Right lung (tissue), 10 donors: ENCODE measurements at places on chromosomes 3 and 15.

DNA sequence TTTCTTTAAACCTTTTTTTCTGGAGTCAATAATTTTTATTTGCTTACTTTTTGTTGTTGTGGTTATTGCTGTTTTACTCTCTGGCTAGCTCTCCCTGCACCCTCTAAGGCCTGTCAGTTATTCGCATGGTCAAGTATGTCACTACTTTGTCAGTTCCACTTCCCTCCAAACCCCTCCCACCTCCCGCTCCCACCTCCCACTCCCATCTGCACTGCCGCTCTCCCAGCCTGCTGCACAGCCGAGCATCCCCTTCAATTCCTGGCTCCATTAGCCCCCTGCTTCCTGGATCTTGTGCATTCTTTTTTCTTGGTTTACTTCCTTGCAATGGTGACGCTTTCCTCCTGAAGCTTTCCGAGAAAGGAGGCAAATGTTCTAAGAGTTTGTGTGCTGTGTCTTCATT lies 218.0 kb downstream of the XXYLT1 start:
- no peak for DNase-seq

GRCh38 chr3:112654492-112654891 lies 13.5 kb upstream of the CCDC80 start:
- no peak for DNase-seq

DNA sequence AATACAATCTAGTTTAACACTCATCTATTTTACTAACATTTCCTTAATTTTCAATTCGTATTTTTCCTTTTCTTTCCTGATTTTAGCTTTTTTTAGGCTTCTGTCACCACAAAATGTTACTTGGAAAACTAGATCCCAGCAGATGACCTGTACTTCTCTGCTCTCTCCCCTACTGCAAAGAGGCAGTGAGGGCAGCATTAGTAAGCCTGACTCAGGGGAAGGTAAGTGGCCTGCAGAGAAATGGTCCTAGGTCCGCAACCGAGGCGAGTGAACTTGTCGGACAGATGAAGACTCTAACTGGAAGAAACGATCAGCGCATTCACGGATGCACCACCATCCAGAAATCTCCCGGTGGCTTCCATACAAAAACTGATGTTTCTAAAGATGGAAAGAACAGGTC lies 20.4 kb downstream of the TMEM43 start:
- DNase-seq: no peak

DNA sequence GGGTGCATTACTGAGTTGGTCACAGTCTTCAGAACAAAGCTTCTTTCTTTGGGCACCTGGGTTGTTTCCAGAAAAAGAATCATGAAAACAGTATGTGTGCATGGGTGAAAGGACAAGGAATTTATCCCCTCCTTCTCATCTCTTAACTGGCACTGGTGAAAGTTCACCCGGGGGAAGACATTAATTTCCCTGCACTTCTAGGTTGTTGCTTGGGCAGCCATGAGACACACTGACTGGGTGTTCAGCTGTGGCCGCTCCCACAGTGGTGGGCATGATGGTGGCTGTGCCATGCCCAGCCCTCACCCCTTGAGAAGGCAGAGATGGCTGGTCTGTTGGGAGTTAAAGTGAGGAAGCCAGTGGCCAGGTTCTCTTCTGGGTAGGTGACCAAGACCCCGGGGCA lies 16.6 kb upstream of the KY start:
- no peak for DNase-seq

DNA sequence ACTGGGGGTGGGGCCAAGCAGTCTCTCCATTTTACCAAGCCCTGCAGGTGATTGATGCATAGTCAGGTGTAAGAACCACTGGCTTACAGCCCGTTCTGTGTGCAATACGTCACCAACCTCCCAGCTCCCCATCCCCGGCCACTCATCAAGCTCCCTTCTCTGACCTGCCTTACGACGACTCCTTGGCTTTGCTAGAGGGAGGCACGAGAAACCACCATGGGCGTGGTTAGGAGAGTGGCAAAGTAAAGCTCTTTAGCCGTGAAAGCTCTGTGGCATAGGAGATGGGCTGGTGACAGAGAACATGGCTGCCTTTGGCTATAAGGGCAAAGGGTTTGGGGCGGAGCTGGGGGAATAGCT lies 109.1 kb downstream of the BDH1 start:
- no peak for DNase-seq

DNA sequence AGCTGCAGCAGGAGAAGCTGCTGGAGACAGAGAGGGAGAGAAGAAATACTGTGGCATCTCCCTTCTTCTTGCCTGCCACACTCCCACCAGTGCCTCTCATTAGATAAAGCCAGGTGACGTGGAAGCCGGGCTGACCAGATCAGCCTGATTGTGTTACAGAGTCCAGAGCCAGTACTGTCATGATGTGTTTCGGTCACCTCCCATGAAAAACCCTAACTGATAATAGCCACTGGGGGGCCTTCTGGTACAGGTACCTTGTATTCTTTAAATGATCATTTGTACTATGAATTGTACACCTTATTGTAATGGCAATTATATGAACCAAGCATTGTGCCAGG lies 125.8 kb upstream of the TMEM108 start:
- DNase-seq: no peak

- peak; percentile 47 for DNase-seq
Measured at GRCh38 chr3:124800511-124801258, 70.4 kb downstream of the UMPS start.

DNA sequence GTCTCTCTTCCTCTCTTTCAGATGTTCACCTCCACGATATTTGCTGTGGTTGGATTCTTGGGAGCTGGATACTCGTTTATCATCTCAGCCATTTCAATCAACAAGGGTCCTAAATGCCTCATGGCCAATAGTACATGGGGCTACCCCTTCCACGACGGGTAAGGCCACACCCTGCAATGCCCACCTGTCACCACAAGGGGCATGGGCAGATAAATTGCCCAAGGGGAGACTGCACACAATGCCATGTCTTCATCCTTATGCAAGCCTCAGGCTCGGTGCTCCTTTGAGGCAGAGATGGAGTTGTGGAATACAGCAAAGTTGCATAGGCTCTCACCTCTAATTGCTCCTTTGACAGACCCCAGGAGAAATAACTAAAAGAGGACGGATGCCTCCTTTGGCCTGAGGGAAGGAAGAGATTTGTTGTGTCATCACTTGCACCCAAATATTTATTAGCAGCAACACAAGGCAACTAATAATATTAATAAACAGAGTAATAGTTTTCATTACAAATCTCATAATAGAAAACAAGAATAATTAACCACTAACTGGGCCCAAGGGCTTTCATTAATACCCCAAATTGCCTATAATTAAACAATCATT lies 13.2 kb downstream of the TM4SF4 start:
- DNase-seq: no peak

- DNase-seq: no peak
Measured at GRCh38 chr15:52523192-52523591, 5.5 kb downstream of the MYO5A start.

GRCh38 chr15:63048776-63049665 lies 6.5 kb downstream of the TPM1 start:
- no peak for DNase-seq

GRCh38 chr15:101482526-101483371 lies 6.8 kb downstream of the PCSK6 start:
- DNase-seq: no peak

DNA sequence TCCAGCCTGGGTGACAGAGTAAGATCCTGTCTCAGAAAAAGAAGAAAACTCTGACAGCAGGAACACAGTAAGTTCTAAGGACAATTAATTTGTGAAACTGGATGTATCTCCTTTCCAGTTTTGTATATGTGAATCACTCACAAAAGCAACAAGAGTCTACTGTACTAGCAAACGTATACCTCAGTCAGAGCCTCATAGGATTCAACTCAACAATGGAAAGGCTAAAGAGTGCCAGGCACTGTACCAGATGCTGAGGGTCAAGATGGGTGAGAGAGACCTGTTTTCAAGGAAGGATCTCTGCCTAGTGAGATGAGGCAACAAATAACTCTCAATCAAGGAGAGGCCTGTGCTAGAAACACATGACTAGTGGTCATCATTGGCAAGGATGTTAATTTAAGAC lies 14.9 kb downstream of the TBL1XR1 start:
- no peak for DNase-seq

DNA sequence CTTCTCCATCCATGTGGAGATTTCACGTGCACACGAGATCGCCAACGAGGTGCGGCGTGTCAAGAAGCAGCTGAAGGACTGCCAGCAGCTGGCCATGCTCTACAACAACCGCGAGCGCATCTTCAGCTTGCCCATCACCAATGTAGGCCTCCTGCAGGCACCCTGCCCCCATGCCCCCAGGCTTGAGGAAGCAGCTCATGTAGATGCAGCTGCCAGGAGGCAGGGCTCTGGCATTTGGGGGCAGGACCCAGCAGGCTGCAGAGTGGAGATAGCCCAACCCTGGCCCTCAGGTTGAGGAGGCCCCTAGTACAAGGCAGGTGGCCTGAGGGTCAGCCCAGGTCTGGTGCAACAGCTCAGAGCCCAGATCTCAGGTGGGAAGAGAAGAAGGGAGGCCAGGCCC lies 36.4 kb downstream of the DNAH1 start:
- no peak for DNase-seq

DNA sequence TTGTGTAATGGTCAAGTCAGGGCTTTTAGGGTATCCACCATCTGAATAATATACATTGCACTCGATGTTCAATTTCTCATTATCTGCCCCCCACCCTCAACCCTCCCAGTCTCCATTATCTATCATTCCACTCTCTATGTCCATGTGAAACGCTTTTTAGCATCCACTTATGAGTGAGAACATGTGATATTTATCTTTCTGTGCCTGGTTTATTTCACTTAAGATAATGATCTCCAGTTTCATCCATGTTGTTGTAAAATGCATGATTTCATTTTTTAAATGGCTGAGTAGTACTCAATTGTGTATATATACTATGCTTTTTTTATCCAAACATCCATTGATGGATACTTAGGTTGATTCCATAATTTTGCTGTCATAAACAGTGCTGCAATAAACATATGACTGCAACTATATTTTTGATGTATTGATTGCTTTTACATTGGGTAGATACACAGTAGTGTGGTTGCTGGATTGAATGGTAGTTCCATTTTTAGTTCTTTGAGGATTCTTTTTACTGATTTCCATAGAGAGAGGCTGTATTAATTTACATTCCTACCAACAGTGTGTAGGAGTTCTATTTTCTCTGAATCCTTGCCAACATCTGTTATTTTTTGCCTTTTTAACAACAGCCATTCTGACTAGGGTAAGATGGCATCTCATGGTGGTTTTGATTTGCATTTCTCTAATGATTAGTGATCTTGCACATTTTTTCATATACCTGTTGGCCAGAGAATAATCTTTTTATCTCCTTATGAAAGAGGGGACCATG lies 332.9 kb upstream of the TGFBR2 start:
- no peak for DNase-seq

DNA sequence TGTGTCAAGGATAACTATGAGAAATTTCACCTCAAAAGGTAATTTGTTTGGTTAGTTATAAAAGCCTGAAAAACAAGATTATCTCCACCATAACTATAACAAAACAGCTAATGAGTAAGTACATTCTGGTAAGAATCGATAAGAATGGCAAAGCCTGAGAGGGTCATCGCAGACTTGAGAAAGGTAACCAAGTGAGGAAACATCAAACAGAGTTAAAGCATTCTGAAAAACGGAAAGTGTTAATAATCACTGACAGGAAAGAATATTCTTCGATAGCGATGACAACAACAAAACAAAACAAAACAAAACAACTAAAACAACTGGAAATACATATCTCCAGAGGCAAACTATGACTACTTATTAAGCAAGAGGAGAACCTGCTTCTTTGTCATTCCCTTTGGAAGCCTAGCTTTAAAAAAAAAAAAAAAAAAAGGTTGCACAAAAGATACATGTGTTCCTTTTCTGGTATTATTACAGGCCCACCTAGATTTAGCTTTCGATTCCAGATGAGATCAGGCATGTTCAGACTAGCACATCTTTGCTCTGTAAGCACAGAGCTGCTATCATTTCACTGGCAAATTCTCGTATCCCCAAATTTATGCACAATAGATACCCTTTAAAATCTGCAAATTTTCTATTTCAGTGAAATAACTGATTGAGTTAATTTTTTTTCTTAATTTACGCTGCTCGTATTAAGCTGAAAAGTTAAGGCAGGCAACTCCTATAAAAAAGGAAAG lies 155.6 kb downstream of the TIGIT start:
- no peak for DNase-seq

DNA sequence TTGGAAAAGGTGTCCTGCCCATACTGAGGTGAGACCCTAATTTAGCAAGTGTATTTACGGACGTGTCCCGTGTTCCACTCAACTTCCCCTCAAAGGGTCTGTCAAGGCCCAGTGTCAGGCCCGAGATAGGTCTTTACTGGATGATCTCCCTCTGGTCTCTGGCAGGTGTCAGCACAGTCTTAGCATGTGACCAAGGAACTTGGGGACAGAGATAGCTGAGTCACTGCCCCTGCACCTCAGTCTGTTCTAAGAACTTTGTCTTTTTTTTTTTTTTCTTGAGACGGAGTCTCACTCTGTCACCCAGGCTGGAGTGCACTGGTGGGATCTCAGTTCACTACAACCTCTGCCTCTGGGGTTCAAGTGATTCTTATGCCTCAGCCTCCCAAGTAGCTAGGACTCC lies 32.1 kb upstream of the ALPK3 start:
- no peak for DNase-seq

GRCh38 chr3:169054471-169054870 lies 609.0 kb downstream of the MECOM start:
- DNase-seq: no peak

- DNase-seq: no peak
Measured at GRCh38 chr15:77550301-77551251, 82.1 kb downstream of the LINGO1 start.

DNA sequence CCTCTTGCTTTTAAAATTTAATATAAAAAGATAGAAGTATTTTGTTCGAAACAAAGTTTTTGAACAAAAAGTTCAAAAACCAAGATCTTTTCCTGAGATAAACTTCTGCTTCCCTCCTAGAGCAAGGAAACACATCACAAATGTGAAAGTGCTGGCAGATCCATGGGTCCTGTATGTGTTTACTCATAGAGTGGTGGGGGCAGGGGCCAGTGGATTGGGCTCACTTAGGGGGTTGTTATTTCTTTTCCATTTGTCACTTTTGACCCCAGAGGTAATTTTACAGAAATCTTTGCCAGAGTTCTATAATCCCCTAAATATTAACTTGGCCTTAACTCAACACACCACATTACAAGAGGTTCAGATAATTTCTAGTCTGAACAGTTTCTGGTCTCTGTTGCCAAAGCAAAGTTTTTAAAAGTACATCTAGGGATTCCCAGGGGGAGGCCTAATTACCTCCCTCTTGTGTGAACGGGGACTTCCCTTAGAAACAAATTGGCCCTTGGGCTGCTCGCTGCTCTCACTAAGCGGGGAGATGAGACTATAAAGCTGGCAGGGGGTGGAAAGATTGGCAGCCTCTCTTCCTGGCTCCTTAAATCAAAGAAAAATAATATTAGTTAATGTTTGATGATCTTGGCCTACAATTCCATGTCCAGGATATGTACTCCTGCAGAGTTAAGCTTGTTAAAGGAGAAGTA lies 66.8 kb upstream of the PTX3 start:
- DNase-seq: peak; percentile 60
